ENCODE measurements at places on chromosomes 7 and 10.
A peak's percentile ranks its signal among the peaks of the same experiment; 100 is the strongest.

- H3K27me3 ChIP-seq = no peaks in the 10 kb centered on the region
- H3K36me3 ChIP-seq = no peaks in the 10 kb centered on the region
- no peak overlapping the region for H3K27ac ChIP-seq
- peaks cover 11% of the 10 kb centered on the region for H3K4me1 ChIP-seq
- DNase-seq = no peak
- no peak overlapping the region for H3K4me3 ChIP-seq
Measured at GRCh38 chr10:78359640-78360091, 326.0 kb downstream of the RPS24 start.

GRCh38 chr7:108499566-108499965, 26.4 kb downstream of the PNPLA8 start:
- no peaks in the 10 kb centered on the region for H3K36me3 ChIP-seq
- no peak overlapping the region for H3K4me3 ChIP-seq
- no peak for DNase-seq
- H3K27ac ChIP-seq = no peak overlapping the region
- no peaks in the 10 kb centered on the region for H3K27me3 ChIP-seq
- no peaks in the 10 kb centered on the region for H3K4me1 ChIP-seq

DNA sequence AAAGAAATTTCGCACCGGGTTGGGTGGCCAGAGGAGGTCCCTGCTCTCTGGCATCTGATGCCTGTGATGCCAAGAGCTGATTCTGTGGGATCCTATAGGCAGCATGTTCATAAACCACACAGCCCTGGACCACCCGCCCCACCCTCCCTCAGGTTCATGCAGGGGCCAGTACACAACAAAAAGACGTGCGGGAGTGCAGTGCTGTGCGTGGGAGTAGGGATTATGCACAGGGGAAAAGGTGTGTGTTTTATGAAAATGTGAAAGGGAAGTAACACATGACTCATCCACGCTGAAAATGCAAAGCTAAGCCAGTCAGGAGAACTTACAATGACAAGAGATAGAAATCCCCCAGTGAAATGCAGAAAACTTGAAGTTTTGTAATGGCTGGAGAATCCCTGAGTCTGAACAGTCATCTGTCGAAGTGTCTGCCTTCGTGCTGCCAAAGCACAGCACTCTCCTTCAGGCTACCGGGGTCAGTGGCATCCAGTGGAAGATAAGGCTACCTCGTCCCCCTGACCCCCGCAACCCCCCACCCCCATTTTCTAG, 1.1 kb downstream of the KIAA1217 start:
- no peaks in the 10 kb centered on the region for H3K36me3 ChIP-seq
- H3K4me3 ChIP-seq = peak overlapping the region; percentile 72
- DNase-seq = no peak

GRCh38 chr10:6713716-6714115, 133.6 kb upstream of the PRKCQ start:
- no peak overlapping the region for H3K4me3 ChIP-seq
- no peaks in the 10 kb centered on the region for H3K36me3 ChIP-seq
- no peaks in the 10 kb centered on the region for H3K4me1 ChIP-seq
- H3K27ac ChIP-seq = no peak overlapping the region

GRCh38 chr7:131889572-131890150, 333.2 kb upstream of the PODXL start:
- H3K27ac ChIP-seq = no peak overlapping the region
- no peak for DNase-seq
- H3K27me3 ChIP-seq = peaks cover 2% of the 10 kb centered on the region
- H3K4me3 ChIP-seq = no peak overlapping the region
- no peaks in the 10 kb centered on the region for H3K36me3 ChIP-seq

GRCh38 chr7:34497153-34497777, 160.8 kb upstream of the NPSR1 start:
- no peak overlapping the region for H3K4me3 ChIP-seq
- H3K27me3 ChIP-seq = no peaks in the 10 kb centered on the region
- no peaks in the 10 kb centered on the region for H3K4me1 ChIP-seq
- no peak overlapping the region for H3K27ac ChIP-seq

GRCh38 chr10:90621577-90621976, 236.3 kb downstream of the HTR7 start:
- no peak overlapping the region for H3K27ac ChIP-seq
- peak; percentile 59 for DNase-seq
- no peaks in the 10 kb centered on the region for H3K36me3 ChIP-seq
- H3K27me3 ChIP-seq = no peaks in the 10 kb centered on the region
- H3K4me3 ChIP-seq = no peak overlapping the region

GRCh38 chr10:21138769-21139340, 241.7 kb upstream of the NEBL start:
- H3K27me3 ChIP-seq = no peaks in the 10 kb centered on the region
- no peak for DNase-seq
- H3K4me1 ChIP-seq = no peaks in the 10 kb centered on the region
- H3K36me3 ChIP-seq = no peaks in the 10 kb centered on the region
- no peak overlapping the region for H3K4me3 ChIP-seq

GRCh38 chr10:21385536-21385935, 139.9 kb downstream of the SKIDA1 start:
- no peak for DNase-seq
- no peaks in the 10 kb centered on the region for H3K36me3 ChIP-seq
- no peak overlapping the region for H3K4me3 ChIP-seq

- no peak for DNase-seq
- H3K27me3 ChIP-seq = peaks cover 10% of the 10 kb centered on the region
- H3K4me3 ChIP-seq = no peak overlapping the region
- H3K27ac ChIP-seq = no peak overlapping the region
- no peaks in the 10 kb centered on the region for H3K36me3 ChIP-seq
- H3K4me1 ChIP-seq = peaks cover 6% of the 10 kb centered on the region
Measured at GRCh38 chr10:30430544-30431298, 3.3 kb upstream of the MAP3K8 start.

- H3K4me1 ChIP-seq = no peaks in the 10 kb centered on the region
- no peaks in the 10 kb centered on the region for H3K36me3 ChIP-seq
- H3K27ac ChIP-seq = no peak overlapping the region
Measured at GRCh38 chr7:137287651-137288258, 55.8 kb downstream of the PTN start.

DNA sequence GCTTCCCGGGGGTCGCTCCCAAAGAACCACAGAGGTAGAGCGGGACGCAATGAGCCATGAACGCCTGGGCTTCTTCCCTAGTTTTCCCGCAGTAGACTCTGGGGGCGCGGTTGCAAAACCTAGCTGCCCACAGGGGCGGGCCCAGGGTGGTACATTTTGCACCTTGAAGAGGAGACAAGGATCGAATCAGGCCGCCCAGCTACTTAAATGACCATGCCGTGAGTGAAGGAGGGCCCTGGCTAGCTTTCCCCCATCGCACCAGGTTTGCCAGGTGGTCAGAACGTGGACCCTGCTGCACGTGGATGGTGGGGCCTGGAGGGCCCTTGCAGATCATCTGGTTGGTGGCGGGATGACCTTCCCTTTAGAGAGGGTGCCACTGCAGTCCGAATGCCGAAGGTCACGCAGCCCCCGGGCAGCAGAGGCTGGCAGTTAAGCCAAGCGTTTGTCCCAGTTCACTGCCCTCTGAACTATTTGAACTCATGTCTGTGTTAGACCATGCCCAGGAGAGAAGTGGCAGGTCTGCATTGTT, 604 bp upstream of the SHTN1 start:
- peaks cover 8% of the 10 kb centered on the region for H3K27me3 ChIP-seq
- H3K4me3 ChIP-seq = peak overlapping the region; percentile 95
- no peaks in the 10 kb centered on the region for H3K36me3 ChIP-seq
- no peak for DNase-seq

GRCh38 chr10:44065788-44066526, 318.9 kb downstream of the CXCL12 start:
- DNase-seq = no peak
- no peak overlapping the region for H3K4me3 ChIP-seq
- H3K4me1 ChIP-seq = no peaks in the 10 kb centered on the region
- H3K36me3 ChIP-seq = no peaks in the 10 kb centered on the region
- H3K27ac ChIP-seq = no peak overlapping the region

GRCh38 chr10:9625304-9625703, 1392.4 kb upstream of the CELF2 start:
- no peak for DNase-seq
- no peaks in the 10 kb centered on the region for H3K36me3 ChIP-seq
- H3K4me1 ChIP-seq = no peaks in the 10 kb centered on the region
- H3K4me3 ChIP-seq = no peak overlapping the region

GRCh38 chr10:28494420-28494819, 38.5 kb upstream of the WAC start:
- H3K27me3 ChIP-seq = no peaks in the 10 kb centered on the region
- H3K27ac ChIP-seq = no peak overlapping the region
- H3K4me3 ChIP-seq = no peak overlapping the region
- H3K36me3 ChIP-seq = no peaks in the 10 kb centered on the region
- no peaks in the 10 kb centered on the region for H3K4me1 ChIP-seq

DNA sequence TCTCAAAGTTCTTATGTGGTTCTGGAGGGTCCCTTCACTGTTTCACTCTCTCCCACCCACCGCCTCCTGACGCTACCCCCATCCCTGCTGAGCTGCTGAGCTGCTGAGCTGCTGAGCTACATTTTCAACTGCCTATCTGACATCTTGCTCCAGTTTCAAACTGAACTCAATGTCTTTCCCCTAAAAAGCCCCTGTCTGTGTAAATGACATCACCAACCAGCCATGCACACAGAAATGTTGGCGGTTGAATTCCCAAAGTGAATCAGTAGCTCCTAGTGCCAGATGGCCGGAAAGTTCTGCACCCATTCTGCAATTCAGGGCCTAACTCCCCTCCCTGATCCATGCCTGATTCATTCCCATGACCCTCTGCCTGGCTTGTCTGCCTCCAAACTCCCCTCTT, 71.2 kb downstream of the WNT2 start:
- H3K27ac ChIP-seq = no peak overlapping the region
- no peaks in the 10 kb centered on the region for H3K27me3 ChIP-seq
- H3K36me3 ChIP-seq = no peaks in the 10 kb centered on the region
- no peak overlapping the region for H3K4me3 ChIP-seq
- H3K4me1 ChIP-seq = no peaks in the 10 kb centered on the region
- no peak for DNase-seq

DNA sequence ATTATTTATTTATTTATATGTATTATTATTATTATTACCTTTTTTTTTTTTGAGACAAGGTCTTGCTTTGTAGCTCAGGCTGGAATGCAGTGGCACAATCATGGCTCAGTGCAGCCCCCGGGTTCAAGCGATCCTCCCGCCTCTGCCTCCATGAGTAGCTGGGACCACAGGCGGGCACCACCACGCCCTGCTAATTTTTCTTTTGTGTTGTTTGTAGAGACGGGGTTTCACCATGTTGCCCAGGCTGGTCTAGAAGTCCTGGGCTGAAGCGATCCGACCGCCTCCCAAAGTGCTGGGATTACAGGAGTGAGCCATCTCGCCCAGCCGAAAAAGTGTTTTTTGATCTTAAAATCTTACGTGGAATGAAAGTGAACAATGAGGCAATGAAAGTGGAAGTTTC, 79.4 kb upstream of the C1GALT1 start:
- no peak overlapping the region for H3K4me3 ChIP-seq
- peaks cover 15% of the 10 kb centered on the region for H3K4me1 ChIP-seq
- no peak overlapping the region for H3K27ac ChIP-seq
- no peaks in the 10 kb centered on the region for H3K36me3 ChIP-seq

DNA sequence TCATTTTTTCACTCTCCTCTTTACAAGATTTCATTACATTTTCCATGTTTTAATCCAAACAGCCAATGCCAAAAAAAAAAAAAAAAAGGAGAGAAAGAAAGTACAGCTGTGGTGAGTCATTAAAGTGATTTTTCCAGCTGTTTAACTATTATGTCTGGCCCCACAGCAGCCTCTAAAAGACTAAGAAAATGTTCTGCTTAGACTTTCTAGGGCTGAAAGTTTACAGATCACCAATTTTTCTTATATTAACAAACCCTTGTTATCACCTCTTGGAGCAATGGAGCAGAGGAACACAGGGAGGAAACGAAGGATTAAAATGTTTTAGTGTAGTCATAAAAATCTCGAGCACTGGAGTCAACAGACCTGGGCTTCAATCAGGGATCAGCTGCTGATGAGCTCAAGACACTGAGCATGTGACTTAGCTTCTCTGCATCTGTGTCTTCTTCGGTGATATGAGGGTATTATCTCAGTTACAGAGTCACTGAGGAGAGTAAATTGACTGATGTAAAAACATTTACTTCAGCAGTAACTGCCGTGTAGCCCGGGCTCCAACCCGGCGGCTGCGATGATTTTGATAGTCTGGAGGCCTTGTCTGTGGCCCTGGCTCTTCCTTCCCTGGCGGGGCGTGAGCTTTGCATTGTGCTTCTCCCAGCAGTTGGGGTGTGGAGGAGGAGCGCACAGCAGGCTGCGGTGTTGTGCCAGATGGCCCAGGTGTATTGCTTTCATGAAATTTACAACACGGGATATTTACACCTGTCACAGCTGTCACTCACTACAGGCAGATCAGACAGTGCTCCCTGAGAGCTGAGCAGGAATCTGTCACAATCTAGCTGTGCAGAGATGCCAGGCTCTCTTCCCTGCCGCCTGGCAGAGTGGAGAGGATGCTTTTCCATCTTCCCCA, 298.3 kb upstream of the FZD8 start:
- no peaks in the 10 kb centered on the region for H3K27me3 ChIP-seq
- DNase-seq = peak; percentile 53
- no peaks in the 10 kb centered on the region for H3K4me1 ChIP-seq
- H3K27ac ChIP-seq = no peak overlapping the region
- no peaks in the 10 kb centered on the region for H3K36me3 ChIP-seq

DNA sequence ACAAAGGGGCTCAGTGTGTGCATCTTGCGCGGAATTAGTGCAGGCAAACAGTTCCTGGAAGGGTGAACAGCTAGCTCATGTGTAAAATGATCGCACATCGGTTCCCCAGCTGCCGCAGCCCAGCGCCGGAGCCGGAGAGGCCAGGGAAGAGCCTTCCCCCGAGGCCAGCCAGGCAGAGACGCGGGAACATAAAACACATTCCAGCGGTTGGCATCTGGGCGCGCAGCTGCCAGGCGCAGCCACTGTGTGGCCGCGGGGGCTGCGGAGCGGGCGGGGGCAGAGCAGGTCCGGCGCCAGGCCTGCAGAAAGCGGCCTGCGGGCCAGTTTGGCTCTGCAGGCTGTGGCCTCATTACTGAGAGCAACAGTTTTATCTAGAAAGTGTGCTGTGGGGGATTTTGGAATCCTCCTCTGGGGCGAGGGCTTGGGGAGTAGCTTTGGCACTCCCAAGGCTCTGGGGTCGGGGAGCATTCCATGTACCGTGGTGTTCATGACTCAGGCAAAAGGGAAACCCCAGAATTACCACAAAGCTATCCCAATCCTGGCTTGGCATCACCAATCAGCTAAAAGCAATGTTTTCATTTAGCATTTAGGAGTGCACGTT, 74.3 kb downstream of the SAMD9 start:
- peak overlapping the region; percentile 50 for H3K4me3 ChIP-seq
- no peak for DNase-seq
- no peak overlapping the region for H3K27ac ChIP-seq
- H3K27me3 ChIP-seq = peaks cover 12% of the 10 kb centered on the region

DNA sequence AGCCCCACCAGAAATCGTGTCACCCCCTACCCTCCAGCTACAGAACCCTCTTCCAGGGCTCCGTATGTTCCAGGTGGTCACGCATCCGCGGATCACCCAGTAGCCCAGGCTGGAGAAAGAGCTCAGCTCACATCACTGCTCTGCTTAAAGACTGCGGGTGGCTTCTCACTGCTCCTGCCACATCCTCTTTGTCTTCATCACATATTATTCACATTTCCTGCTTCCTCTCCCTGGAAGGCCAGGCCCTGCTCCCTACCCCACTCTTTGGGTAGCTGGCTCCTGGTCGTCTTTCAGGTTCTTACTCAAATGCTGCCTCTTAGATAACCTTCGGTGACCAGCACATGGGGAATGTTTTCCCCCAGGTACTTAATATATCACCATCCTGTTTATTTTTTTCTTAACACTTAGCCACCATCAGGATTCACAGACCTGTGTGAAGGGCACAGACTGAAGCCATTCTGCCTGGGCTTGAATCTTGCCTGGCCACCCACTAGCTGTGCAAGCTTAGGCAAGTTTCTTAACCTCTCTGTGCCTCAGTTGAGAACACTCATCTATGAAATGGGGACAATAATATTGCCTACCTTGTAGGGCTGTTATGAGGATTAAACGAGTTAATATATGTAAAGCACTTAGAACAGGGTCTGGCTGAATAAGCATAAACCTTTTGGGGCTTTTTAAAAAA, 307.8 kb downstream of the PRPF18 start:
- H3K27me3 ChIP-seq = no peaks in the 10 kb centered on the region
- H3K4me1 ChIP-seq = peaks cover 6% of the 10 kb centered on the region

Measured in H1 (cell line).